ENCODE measurements at places on chromosomes 6 and 20.

DNA sequence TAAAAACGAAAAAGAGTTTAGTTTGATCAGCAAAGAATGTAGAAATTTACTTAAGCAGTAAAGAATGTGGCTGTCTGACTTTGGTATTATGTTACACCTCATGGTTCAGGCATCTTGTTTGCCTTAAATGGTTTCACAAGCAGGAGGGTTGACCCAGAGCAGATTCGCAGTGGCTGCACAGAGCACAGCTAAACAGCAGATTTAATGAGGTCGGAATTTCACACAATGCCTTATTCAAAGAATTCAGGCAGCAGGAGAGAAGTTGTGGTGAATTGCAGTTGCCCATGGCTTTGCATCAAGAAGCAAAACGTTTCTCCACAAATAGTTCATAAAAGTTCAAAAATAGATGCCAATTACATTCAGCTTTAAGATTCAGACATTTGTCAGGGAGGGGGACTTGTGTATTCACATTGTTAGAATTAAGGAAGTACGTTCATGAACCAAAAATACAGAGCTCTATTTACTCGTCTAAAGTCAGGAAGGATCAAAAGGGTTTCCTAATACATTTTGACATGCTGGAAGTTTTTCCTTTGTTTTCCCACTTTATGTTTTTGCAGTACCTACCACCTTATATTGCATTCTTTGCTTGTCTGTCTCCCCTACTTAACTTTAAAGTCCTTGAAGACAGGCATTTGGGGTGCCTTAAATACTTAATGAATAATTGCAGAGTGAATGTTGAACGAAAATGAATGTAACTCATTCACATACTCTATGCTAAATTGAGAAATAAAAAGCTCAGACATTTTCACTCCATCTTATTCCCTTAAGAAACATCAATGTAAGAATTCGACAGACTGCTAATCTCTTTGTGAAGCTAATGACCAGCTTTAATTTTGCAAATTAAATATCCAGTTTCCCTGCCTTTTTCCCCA lies 1163.6 kb upstream of the CITED2 start:
- DNase-seq = no peak

DNA sequence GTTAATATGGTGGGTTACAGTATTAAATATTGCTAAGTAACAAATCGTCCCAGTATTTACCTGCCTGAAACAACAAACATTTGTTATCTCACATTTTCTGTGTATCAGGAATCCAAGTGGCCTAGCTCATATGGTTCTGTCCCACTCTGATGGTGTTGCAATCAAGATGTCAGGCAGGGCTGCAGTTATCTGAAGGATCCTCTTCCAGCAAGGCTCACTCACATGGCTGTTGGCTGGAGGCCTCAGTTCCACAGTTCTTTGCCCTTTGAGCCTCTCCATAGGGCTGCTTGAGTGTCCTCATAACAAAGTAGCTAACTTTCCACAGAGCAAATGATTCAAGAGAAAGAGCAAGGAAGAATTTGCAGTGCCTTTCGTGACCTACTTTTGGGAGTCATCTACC lies 17.7 kb downstream of the RAB22A start:
- DNase-seq = no peak

DNA sequence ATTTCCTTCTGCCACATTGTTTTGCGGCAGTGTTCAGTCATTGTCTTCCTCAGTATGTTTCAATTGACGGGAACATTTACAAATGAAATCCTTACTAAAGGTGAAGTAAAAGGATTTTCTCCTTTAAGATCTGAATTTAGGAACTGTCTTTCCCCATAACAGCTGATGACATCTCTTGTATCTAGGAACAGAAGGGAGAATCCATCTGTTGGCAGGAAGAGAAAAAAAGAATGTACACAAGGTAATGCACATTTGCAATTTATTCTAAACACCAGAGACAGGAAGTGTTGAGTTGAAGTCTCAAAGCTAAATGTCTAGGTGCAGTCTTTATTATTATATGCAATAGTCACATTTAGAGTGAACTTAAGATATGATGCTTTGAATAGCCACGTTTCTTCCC lies 334.5 kb downstream of the HDGFL1 start:
- no peak for DNase-seq

GRCh38 chr20:22619806-22620205 lies 35.4 kb upstream of the FOXA2 start:
- no peak for DNase-seq

DNA sequence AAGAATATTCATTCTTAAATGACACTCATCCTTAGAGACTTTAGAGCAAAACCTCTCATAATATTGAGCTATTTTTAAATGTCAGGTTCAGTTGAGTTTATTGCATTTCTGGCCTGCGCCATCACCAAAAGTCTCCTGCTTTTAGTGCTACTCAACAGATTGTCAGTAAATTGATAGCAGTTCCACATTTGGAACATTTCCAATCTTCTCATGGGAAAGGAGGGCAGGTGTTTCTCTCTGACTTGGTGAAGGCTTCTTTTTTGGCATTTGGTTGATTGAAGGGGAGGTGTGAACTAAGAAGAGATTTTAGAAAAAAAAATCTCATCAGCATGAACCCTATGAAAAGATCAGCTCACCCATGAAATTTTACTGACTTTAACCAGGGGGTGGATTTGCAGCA lies 125.9 kb upstream of the INSM1 start:
- no peak for DNase-seq

- no peak for DNase-seq
Measured at GRCh38 chr20:7250337-7250736, 482.9 kb downstream of the BMP2 start.

DNA sequence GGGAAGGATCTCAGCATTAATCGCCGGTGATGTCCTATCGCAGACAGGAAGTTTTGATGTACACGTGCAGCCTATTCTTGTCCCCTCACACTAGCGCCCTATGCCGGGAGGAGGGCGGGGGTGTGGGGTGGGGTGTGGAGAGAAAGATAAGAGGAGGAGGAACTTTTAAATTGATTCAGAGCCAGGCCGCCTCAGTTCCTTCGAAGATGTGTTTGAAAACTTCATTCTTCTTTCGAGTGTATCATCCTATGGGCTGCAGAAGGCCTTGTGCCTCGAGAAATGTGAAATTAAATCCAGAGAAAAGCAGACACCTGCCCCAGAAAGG lies 2.5 kb upstream of the POU3F2 start:
- DNase-seq = no peak

DNA sequence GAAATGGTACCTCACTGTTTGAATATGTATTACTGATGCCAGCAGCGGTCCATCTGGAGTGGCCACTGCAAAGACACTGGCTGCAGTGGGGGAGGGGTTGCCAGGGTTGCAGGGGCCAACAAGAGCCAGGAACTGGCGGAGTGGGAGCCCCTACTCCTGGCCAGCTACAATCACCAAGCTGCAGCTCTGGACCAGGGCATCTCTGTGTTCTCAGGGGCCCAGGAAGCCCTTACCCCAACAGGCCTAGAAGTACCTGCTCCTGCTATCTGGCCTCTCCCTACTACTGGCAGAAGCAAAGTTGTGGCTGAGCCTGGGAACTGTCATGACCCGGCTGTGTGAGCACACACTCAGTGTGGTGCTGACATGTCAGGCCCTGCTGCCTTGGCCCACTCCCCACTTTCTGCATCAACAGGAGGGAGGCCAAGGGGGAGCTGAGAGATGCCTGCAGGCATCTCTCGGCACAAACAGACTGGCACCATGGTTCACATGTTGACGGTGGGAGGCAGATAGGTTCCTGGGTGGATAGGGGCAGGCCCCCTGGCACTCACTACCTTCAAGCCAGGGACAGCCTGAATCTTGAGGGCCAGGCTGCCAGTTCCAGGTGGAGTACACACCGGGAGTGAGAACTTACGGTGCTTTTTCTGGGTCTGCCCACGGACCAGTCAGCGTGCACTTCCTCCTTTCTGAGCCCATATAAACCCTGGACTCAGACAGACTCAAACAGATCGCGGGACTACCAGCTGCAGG lies 1188.0 kb downstream of the GRIK2 start:
- no peak for DNase-seq

GRCh38 chr6:75748003-75748742 lies 866 bp upstream of the MYO6 start:
- DNase-seq = no peak

GRCh38 chr6:52538901-52539354 lies 37.9 kb downstream of the TRAM2 start:
- DNase-seq = no peak

DNA sequence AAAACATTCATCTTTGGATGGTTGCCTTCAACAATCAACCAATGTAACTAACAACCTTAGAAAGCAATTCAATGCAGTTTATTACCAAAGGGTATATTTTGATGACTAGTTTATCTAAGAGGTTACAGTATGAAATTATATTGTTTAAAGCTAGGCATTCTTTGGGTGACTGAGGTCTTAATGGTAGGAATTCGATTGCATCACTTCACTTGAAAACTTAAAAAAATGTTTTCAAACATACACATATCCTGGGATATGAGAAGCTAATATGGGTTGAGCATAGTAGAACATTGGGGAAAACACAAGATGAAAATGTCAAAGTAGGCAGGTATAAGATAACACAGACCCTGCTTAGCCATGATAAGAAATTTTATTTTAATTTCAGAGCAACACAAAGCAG lies 144.6 kb upstream of the BMP5 start:
- no peak for DNase-seq

- no peak for DNase-seq
Measured at GRCh38 chr20:51275826-51276225, 252.9 kb upstream of the KCNG1 start.

DNA sequence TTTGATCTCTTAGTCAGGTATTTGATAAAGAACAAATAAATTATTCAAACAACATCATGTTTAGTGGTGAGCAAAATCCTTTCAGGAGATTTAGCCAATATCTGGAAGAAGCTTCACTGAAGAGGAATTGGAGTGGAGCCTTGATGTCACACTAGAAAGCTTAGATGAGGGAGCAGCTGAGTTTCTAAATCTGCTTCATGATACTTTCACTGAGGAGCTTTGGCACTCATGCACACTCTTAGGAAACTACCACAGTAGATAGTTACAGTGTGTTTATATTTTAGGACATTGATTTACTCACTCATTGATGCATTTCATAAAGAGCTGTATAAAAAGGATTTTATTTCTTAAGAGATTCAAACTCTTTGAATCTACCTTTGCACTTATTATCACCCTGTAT lies 366.2 kb upstream of the BTBD3 start:
- no peak for DNase-seq

GRCh38 chr6:17940151-17940792 lies 47.2 kb downstream of the KIF13A start:
- DNase-seq = no peak
